Activated CD8-positive, alpha-beta memory T cell treated with anti-CD3 and anti-CD28 coated beads, Interleukin-2, amount 10 ng/mL, durations not matched to agents 7 days and 5 days (primary cell): ENCODE measurements at places on chromosomes 12 and 14.

DNA sequence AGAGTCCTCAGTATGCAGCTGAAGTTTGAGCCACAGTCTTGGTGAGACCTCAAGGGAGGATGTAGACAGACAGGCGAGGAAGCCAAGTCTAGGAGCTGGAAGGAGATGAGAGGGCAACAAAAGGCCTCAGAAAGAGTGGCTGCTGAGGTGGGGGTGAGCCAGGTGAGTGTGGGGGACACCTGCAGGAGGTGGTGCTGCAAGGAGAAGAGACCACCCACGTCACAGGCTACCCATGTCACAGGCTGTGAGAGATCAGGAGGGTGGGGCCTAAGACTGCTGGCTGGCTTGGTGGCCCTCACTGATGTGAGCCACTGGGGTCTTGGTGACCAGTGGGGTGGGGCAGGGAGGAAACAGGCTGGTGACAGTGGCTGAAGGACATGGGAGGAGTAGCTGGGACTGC lies 97.3 kb downstream of the KIF26A start:
- DNase-seq, result no peak

DNA sequence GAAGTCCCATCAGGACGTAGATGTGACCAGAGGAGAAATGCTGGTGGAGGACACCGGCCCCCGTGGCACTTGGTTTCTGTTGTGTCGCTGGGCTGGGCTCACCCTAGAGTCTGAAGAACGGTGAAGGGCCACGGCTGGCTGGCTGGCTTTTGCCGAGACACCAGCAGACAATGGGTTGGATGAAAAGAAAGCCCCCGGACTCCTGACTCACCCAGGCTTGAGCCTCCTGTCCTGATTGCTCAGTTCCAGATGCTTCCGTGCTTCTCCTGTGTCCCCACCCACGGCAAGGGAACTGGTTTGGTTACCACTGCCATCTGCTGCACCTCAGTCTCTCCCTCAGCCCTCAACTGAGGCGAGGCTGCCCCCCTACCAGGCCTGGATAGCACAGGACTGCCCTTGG lies 10.4 kb upstream of the ENDOU start:
- DNase-seq, result no peak

DNA sequence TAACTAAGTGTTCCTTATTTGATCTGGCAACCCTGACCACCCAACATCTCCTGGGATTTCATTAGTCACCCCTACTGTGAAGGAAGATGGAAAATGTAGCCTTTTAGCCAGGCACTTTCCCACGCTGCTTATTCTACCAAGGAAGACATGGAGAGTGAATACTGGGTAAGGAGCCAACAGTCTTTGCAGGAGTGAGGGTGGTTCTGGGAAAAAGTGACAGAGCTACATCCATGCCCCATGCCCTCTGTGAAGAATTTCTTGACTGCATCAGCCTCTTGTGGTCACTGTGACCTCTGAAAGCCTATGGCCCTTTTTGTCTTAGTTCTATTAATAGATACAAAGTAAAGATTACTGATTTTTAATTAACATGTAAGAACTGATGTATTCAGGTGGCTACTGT lies 196.0 kb upstream of the EEA1 start:
- no peak for DNase-seq

- DNase-seq, result no peak
Observed at GRCh38 chr12:44816446-44817017, 59.6 kb downstream of the NELL2 start.

DNA sequence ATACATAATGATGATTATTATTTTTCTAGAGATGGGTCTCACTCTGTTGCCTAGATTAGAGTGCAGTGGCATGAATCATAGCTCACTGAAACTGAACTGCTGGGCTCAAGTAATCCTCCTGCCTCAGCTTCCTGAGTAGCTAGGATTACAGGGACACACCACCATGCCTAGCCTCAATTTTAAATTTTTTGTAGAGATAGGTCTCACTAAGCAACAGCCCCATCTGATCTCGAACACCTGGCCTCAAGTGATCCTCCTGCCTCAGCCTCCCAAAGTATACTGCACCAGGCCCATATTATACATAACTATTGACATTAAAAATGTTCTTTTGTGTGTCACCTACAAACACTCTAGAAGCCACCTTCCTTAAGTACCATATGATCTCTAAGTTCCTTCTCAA lies 3.4 kb downstream of the TXNRD1 start:
- DNase-seq, result no peak

DNA sequence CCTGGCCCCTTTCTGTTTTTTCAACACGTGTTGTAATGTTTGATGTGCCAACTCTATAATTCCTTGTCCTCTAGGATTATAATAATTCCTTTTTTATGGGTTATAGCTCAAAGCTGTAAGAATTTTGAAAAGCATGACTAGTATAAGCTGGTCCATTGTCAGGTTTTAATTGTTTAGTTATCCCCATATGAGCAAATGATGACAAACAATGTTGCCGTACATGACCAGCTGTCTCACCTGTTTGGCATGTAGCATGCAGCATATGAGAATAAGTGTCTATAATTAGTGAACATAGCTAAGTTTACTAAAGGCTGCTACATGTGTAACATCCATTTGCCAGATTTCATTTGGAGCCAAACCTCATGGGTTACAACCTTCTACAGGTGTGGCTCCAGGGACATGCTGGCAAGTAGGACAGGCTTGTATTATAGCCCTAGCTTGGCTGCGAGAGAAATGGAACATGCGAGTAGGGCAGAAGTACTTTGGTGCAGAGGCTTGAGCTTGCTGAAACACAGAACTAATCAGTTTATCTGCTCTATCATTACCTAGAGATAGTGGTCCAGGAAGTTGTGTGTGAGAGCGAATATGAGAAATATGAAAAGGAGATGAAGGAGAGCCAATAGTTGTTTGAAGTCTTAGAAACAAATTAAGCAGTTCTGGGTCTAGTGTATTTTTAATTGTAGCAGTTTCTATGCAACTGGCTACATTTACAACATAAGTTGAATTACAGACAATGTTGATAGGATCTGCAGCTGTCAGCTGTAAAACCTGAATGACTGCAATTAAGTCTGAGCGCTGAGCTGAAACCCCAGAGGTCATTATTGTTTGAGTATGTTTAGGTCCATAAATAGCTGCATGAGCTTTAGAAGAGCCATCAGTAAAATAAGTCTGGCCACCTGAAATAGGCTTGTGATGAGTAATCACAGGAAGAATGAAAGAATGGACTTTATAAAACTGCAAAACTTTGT lies 22.6 kb upstream of the MAPKAPK5 start:
- DNase-seq, result no peak

DNA sequence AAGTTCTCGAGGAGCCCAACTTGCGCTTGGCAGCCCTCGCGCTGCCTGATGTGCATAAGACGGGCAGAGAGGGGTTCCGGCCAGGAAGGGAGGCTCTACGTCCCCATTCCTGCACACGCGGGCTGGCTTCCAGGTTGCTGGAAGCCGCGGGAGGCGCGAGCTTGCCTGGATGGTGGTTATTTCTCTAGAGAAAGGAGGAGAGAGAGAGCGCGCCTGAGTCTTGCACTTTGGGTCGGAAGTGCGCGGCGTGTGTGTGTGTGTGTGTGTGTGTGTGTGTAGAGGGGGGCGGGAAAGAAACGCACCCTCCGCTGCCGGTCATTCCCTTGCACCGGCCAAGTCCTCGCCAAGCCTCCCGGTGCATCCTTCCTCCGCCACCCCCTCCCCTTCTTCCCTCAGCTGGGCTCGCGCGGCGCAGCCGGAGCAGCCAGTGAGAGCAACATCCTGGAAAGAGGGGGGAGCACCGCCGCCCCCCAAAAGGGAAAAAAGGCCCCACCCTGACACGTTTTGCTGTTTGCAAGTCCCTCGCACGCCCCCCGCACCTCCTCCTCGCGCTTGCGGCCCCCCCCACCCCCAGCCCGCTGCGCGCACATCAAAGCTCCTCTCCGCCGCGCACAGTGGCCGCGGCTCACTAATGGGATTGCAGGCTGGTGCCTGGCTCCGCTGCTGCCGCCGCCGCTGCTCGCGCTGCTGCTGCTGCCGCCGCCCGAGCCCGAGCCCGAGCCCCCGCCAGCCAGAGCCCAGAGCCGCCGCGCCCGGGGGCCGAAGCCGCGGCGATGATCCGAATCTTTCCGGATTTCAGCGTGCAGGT lies 4.4 kb upstream of the NPAS3 start:
- DNase-seq, result no peak

DNA sequence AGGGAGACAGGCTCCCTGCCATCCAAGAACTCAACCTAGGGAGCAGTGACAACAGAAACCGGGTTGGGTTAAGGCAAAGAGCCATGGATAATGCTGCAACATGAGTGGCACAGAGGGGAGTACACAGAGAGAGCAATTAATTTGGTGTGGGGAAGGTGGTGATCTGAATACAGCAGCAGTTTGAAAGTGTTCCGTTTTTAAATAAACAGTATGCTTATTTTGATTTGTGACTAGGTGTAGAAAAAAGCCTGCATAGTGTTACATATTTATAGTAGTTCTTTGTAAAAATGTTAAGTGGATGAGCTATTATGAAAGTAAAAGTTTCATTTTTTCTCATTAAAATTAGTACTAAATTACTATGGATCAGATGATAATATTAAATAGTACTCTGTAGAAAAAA lies 8.7 kb downstream of the AKAP5 start:
- no peak for DNase-seq

DNA sequence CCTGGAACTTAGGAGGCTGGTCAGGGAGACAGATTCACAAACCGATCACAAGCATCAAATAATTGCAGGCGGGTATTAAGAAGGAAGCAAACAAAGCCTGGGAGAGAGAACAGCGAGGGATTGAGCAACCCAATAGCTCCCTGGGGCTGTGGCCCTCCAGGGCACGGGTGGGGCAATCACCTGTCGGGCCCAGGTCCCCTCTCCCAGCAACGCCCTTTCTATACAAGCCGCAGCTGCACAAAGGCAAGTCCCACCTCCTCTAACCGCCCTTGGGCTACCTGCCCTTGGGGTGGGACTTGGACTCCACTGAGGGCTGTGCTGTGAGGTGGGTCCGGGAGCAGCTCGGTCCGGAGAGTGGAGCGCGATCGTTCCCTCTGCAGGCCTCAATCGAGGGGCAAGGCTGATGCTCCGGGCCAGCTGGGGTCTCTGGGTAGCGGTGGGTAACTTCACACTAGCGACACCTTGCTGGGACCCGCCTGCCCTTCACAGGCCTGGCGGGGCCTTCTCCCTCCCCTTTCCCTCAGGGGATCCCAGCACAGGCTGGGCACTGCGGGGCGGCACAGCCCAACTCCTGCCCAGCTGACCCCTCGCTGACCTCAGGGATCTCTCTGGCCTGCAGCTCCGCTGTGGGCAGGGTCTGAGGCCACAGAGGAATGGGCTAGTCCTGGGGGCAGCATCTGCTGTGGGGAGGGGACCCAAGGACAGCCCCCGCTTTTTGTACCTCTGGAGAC lies 8.0 kb downstream of the PHB2 start:
- DNase-seq, result peak; percentile 41

GRCh38 chr12:67720351-67720856 lies 71.9 kb downstream of the DYRK2 start:
- no peak for DNase-seq

DNA sequence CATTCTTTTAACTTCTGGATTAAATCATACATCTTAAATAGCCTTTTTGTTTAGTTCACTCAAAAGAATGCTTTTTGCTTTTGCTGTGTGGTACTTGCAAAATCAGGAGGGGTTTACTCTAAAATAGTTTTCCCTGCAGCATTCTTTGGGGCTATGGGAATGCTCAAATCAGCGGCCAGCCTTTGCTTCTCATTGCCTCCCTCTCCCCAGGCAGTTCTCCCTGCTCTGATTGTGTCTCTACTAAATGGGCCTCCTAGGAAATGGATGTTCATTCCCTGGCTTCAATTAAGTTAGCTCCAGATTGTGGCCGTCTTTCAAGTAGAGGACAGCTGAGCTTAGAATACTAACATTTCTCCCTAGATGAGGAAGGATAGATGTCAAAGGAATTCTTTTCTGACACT lies 4.4 kb downstream of the TULP3 start:
- DNase-seq, result no peak

DNA sequence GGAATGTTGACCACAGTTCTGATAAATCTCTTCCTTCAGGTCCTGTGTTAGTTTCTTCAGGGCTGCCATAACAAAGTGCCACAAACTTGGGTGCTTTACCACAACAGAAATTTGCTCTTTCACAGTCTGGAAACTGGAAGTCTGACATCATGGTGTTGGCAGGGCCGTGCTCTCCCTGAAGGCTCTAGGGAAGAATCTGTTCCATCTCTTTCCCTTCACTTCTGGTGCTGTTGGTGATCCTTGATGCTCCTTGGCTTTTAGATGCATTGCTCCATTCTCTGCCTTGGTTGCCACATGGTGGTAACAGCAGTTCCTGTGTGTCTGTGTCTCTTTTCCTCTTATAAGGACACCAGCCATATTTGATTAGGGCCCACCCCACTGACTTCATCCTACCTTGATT lies 32.2 kb downstream of the HMGA2 start:
- DNase-seq, result no peak

DNA sequence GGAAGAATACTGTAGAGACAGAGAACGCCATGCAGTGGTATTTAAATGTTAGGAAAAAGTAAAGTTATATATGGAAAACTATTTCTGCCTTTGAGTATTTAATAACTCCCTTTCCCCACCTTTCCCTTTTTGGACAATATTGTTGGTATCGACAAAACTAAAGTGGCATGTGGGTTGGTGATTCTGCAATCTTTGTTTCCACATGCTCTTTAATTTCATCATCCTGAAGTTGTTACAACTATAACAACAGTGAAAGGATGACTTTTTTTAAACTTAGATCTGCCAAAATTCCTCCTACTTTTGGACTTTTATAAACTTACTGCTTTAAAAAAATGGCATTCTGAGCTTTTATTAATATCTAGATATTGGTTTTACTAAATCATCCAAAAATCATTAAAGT lies 25.3 kb downstream of the TTC8 start:
- no peak for DNase-seq

DNA sequence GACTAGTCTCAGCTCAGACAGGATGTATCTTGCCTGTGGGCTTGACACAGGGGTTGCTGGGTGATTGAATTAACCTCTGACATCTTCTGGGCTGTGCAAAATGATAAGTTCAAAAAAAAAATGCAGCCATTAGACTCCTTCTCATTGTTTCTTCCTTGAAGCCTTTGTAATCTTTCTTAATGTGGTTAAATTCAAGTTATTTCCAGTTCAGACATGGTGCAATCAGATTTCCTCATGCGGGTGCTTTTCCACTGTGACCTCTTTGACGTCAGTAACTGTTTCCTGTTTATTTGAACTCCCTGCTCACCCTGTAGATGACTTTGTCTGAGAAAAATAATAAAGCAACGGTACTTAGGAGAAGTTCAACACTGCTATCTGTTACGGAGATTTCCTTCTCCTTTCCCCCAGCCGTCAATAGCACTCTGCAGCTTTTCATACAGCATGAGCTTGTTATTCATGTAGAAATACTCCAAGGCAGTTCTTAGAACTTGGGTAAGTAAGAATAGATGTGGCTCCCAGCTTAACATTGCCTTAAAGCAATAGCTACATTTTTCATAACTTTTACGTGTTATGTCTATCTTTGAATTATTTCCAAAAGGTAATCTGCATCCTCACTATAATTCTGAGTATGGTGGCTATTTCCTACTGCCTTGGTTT lies 155.5 kb downstream of the PRKCH start:
- DNase-seq, result peak; percentile 84

DNA sequence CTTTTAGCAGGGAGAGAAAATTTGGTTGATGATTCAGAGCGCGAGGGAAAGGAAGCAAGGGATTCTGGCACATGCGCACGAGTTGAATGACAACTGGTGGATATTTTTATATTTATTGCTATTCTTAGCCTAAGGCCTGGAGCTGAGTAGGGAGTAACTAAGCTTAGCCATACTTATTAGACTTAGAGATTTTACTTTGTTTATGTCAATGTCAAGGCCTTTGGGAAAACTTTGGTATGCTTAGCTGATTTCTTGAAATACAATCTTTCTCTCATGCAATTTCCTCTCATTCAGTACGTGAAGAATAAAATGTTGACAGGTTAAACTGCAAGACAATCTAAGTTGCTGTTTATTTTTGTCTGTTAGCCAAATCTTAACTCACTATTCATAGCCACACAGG lies 101.1 kb downstream of the CRADD start:
- DNase-seq, result no peak
